KBM-7 (cell line): ENCODE measurements at places on chromosomes 1 and 21.

- no peak for DNase-seq
These were observed 337.5 kb upstream of the PLXNA2 start for GRCh38 chr1:208581667-208582066.

- DNase-seq: no peak
These were observed 20.9 kb upstream of the AGTRAP start for GRCh38 chr1:11714831-11715575.

- DNase-seq: no peak
These were observed 54.3 kb downstream of the NGF start for GRCh38 chr1:115283681-115284146.

GRCh38 chr21:44850208-44850800 lies 23.2 kb downstream of the PTTG1IP start:
- no peak for DNase-seq

GRCh38 chr1:162901243-162901642 lies 40.3 kb upstream of the CCDC190 start:
- no peak for DNase-seq

GRCh38 chr1:108600504-108600903 lies 40.6 kb downstream of the EEIG2 start:
- DNase-seq: no peak

DNA sequence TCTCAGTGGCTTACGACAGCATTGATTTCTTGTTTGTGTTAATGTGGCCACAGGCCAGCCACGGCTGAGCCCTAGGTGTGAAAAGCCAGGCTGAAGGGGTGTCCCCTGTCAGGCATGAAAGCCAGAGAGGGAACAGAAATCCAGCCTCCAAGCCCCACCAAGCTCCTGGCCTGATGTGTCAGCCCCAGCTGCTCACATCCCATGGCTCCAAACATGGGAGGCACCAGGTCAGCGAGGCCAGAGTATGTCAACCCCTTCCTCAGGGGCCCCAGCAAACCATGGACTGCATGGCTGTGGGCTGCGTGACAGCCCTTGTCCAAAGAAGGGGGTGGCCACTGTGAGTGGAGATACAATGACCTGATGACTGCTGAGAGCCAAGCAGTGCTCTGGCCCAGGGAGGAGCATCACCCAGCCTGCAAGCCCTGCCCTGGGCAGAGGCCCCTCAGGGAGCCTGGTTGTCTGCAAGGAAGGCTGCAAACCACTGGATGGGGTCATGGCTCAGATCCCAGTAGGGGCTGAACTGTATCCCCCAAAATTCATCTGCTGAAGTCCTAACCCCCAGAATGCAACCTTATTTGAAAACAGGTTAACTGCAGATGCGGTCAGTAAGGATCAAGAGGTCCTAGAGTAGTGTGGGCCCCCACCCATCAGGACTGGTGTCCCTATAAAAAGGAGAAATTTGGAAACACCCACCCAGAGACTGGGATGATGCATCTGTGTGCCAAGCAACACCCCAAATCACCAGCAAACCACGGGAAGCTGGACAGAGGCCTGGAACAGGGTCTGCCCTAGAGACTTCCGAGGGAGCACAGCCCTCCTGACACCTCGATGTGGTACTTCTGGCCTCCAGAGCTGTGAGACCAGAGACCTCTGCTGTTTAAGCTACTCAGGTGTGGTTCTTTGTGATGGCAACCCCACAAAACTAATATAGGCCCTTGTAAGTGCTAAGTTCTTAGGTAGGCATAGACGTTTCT lies 3.3 kb upstream of the MX2 start:
- DNase-seq: no peak

DNA sequence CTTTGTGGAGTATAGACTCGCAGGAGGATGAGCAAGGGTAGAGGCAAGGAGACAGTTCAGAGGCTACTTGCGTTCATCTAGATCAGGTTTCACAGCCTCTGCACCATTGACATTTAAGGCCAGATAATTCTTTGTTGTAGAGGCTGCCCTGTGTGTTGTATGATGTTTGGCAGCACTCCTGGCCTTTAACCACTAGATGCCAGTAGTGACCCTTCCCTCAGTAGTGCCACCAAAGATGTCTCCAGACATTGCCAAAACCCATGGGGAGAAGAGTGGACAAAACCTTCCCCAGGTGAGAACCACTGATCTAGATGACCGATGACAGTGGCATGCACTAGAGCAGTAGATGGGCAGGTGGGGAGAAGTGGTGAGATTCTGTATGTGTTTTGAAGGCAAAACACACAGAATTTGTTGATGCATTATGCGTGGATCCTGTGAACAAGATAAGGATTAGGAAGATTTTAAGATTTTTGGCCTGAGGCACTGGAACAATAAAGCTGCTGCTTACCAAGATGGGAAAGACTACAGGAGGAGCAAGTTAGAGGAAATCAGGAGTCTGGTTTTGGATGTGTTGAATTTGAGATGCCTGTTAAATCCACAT lies 9.9 kb upstream of the COG2 start:
- peak; percentile 57 for DNase-seq

GRCh38 chr21:44748621-44749020 lies 37.2 kb upstream of the TSPEAR start:
- DNase-seq: no peak

- DNase-seq: no peak
These were observed 1044.1 kb upstream of the B3GALT2 start for GRCh38 chr1:194230351-194231144.

DNA sequence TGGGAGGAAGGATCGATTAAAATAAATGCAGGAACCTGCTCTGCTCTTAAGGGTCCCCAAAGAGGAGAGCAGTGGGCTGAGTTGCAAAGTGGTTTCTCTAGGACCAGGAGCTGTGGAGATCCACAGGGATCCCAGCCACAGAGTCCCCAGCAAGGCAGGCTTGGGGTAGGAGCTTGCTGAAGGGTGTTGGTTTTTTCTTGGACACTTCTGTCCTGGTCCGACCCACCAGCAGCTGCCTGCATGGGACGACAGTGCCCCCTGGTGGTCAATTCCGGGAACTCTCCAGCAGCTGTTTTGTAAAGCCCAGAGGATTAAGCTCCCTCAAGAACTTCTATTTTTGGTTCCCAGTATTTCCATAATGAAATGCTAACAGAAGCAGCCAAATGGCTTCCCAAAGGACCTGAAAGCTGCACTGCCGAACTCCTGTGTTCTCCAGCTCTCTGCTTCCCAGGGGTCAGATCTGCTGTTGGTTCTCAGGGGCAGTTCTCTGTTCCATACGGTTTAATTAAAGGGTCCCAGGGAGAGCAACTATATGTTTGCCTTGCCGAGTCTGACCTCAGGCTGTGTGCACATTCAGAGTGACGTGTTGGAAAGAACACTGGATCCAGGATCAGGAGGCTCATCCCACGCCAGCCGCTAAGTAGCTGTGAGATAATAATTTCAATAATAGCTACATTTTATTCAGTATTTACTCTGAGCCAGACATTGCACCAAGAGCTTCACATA lies 23.2 kb downstream of the NENF start:
- DNase-seq: peak; percentile 85

DNA sequence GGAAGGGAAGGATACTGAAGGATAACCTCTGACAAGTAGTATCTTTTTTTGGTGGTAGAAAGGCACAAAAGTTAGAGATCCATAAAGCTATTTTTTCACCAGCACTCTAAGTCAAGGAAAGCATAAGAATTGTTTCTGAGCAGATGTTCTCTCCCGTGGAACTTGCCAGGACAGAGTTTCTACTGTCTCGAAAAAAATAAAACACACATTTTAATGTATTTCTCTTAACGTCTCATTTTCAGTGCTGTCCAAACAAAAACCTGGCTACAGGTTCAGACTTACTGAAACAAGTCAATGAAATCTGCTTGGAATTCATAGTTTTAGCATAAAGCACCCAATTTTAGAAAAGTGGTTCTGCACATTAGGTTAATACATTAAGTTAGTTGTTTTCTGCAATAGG lies 338.3 kb downstream of the LTN1 start:
- no peak for DNase-seq

DNA sequence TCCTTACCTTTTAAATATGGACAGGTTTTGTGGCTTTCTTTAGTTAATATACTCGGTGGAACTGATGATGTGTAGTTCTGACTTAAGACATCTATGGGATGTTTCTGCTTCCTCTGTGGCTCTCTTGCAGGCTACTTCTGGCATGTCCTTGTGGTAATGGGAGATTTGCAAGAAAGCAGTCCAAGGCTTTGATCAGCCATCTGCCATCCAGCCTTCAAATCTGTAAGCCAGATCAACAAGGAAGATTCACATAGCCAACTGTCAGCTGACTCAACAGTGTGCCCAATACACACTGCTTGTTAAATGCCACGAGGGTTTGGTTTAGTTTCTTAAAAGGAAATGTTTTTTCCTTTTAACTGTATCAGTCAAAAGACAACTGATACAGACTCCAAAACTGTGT lies 722.2 kb upstream of the CHRM3 start:
- DNase-seq: no peak

DNA sequence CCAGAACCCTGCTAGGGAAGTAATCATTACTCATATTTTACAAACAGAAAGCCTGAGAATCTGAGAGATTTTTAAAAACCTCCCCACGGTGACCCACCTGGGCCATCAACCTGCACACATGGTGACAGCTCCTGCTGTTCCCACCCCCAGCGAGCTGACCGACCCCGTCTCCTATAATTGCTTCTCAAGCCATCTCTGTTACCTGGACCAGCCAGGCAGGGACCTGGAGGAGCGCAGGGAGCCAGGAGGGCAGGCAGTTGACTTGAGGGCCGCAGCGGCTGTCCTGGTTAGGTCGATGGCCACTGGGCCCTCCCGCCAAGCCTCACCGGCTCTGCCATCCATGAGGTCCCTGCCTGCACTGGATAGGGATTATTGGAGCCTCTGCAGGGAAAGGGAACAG lies 7.7 kb downstream of the TFF2 start:
- no peak for DNase-seq

GRCh38 chr1:66527686-66528085 lies 6.3 kb upstream of the SGIP1 start:
- no peak for DNase-seq

DNA sequence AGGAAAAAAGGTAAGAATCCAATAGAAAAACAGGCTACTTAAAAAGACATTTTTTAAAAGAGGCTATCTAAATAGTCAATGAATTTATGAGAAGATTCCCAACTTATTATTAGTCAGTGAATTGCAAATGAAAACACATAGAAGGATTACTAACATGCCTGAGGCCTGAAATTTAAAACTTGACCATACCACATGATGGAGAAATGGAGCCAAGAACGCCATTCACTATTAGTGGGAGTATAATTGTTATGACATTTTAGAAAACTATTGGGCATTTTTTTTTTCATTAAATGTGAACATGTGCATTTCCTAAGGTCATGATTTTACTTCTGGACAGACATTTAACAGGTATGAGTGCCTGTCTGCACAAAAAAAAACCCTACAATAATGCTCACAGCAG lies 24.8 kb upstream of the OR2B11 start:
- no peak for DNase-seq

GRCh38 chr1:34640654-34641401 lies 114.0 kb upstream of the GJB5 start:
- DNase-seq: no peak

- DNase-seq: no peak
These were observed 6.1 kb upstream of the LHX8 start for GRCh38 chr1:75127916-75128717.

GRCh38 chr1:218461351-218461750 lies 116.2 kb downstream of the TGFB2 start:
- no peak for DNase-seq

- peak; percentile 76 for DNase-seq
These were observed 56.4 kb downstream of the DIP2A start for GRCh38 chr21:46515109-46515508.

DNA sequence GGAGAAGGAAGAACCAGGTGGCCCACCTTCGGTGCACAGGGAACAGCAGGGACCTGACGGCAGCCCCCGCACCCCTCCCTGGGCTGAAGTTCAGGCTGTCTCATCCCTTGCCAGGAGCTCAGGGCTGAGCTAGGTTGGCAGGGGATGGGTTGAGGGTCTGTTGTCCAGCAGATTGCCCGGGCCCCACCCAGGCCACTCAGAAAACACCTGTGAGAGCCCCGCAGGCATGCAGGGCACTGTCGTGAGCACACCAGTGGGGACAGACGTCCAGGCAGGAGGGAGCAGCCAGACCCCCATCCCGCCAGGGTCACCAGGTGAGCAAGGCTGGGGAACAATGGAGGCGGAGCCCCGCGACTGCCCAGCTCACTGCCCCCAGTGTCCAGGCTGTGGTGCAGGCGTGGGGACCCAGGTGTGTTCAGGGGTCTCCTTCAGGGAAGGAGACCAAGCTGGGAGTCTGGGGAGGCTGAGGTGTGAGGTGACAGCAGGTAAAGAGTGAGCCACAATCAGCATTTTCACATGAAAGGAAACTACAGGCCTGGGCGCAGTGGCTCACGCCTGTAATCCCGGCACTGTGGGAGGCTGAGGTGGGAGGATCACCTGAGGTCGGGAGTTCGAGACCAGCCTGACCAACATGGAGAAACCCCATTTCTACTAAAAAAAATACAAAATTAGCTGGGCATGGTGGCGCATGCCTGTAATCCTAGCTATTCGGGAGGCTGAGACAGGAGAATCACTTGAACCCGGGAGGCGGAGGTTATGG lies 9.4 kb upstream of the SAMD11 start:
- no peak for DNase-seq

DNA sequence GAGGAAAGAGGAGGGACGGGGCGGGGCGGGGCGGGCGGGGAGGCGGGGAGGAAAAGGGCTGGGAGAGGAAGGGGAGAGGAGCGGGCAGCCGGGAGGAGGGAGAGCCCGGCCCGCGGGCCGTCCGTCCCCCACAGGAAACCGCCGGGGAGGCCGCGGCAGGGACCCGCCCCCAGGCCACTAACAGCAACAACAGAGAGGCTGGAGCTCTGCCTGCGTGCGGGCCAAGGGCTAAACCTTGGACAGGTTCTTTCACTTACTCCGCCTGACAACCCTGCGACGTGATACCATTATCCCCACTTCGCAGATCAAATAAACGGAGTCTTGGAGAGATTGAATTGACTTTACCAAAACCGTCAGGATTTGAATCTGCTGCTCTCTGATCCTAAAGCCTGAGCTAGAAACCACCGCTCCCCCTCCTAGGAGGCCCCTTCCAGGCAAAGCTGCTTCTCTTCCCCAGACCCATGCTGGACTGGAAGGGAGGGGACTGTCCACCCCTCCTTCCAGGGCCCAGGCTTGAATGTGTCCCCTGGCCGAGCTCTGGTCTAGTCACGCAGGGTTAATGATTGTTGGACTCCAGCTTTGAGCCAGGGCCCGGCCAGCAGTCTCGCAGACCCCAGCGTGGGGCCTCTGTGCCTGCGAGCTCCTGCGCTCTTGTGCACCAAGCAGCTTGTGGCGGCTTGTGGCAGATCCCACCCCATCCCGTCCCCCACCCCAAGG lies at the start of gene EVA1B:
Gene EVA1B (minus strand): TSS at position 10 of the 717 bp plus-strand sequence. CDS start 608 bp downstream, outside the sequence.
- peak; percentile 89 for DNase-seq

DNA sequence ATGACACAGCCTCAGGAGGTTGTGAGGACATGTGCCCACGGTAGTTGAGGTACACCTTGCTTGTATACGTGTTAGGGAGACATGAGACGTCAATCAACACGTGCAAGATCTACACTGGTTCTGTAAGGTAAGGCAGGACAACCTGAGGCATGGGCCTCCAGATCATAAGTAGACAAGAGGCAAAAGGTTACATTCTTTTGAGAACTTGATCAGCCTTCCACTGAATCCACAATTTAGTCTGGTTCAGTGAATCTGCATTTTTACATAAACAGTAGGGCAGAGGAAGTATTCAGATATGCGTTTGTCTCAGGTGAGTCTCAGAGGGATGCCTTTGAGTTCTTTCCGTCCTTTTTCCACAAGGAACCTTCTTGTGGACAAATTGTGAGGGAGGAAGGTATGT lies 348.9 kb downstream of the ASTN1 start:
- no peak for DNase-seq

- DNase-seq: no peak
These were observed 26.9 kb upstream of the TCEA3 start for GRCh38 chr1:23451441-23451840.

- DNase-seq: no peak
These were observed 9.3 kb downstream of the CHI3L2 start for GRCh38 chr1:111236806-111237205.

- no peak for DNase-seq
These were observed 4.7 kb upstream of the STK40 start for GRCh38 chr1:36390411-36390810.
